Lung (tissue), 17 donors: ENCODE measurements at places on chromosomes 3 and 15. TPM values are rescaled to one million over a fixed set of nuclear protein-coding genes. Genes with fewer than 3 reads are reported as not detected.

DNA sequence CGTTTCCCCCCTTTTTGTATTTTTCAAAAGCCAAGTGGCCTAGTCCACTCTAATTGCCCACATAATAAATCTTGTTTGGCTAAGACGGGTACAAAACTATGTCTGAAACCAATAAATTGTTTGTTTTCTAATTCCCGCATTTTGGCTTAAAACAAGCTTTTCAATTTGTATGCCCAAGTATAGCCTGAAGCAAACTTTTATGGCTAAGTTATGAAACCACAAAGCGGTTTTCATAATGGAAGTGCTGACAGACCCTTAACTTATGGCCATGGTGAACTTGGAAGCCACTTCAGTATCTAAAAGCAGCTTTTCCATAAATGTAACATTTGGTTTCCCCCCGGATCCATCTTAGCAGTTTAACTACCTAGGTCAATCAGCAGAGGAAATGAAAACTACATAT lies 29.9 kb upstream of the POLR2M start:
- H3K27ac ChIP-seq: no peak overlapping the region
- no peak for DNase-seq
- no peak overlapping the region for H3K4me3 ChIP-seq

GRCh38 chr3:56019490-56020146 lies 448.6 kb downstream of the ERC2 start:
- H3K27ac ChIP-seq: no peak overlapping the region
- no peaks in the 10 kb centered on the region for H3K36me3 ChIP-seq
- peak; percentile 92 for DNase-seq
- H3K27me3 ChIP-seq: no peaks in the 10 kb centered on the region
- H3K4me1 ChIP-seq: peaks cover 16% of the 10 kb centered on the region

- no peaks in the 10 kb centered on the region for H3K27me3 ChIP-seq
- H3K36me3 ChIP-seq: no peaks in the 10 kb centered on the region
- H3K27ac ChIP-seq: no peak overlapping the region
- H3K4me3 ChIP-seq: no peak overlapping the region
- H3K4me1 ChIP-seq: no peaks in the 10 kb centered on the region
- no peak for DNase-seq
These were observed 85.5 kb downstream of the SSR3 start for GRCh38 chr3:156469456-156469855.

The CHRFAM7A gene
- 7.4 TPM for total RNA-seq

DNA sequence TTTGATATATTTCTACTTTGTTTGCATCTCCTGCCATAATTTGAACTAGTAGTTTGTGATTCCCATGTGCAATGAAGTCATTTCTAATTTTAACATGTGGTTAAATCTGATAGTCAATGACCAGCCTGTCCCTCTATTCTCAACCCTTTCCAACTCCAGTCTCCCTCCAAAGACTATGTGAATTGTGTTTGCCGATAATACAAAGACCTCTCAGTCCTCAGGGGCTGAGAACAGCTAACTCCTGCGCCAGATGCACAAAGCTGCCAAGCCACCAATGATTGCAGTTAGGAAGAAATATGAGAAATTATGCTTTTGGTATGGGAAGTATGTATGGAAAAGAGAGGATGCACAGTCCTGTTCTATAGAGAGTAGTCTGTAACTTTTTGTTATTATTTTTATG lies 54.0 kb downstream of the KCNH8 start:
- no peak for DNase-seq
- no peaks in the 10 kb centered on the region for H3K4me1 ChIP-seq
- H3K4me3 ChIP-seq: no peak overlapping the region

The KIF23 gene
- 2.2 TPM for total RNA-seq

GRCh38 chr15:62344806-62345539 lies 179.9 kb upstream of the C2CD4B start:
- H3K27me3 ChIP-seq: no peaks in the 10 kb centered on the region
- peak; percentile 62 for DNase-seq
- H3K27ac ChIP-seq: no peak overlapping the region

GRCh38 chr3:108528459-108529252 lies 18.3 kb upstream of the MYH15 start:
- H3K27ac ChIP-seq: no peak overlapping the region
- no peak overlapping the region for H3K4me3 ChIP-seq
- H3K36me3 ChIP-seq: no peaks in the 10 kb centered on the region
- DNase-seq: peak; percentile 35
- no peaks in the 10 kb centered on the region for H3K4me1 ChIP-seq

The CCR9 gene
- total RNA-seq: 0.46 TPM

GRCh38 chr3:65259946-65260345 lies 572.1 kb upstream of the ADAMTS9 start:
- H3K27ac ChIP-seq: no peak overlapping the region
- DNase-seq: no peak
- peaks cover 8% of the 10 kb centered on the region for H3K4me1 ChIP-seq
- no peak overlapping the region for H3K4me3 ChIP-seq
- no peaks in the 10 kb centered on the region for H3K36me3 ChIP-seq
- no peaks in the 10 kb centered on the region for H3K27me3 ChIP-seq

GRCh38 chr3:71442652-71443042 lies 140.9 kb downstream of the FOXP1 start:
- peaks cover 14% of the 10 kb centered on the region for H3K4me1 ChIP-seq
- no peaks in the 10 kb centered on the region for H3K27me3 ChIP-seq
- DNase-seq: no peak
- H3K27ac ChIP-seq: no peak overlapping the region
- no peaks in the 10 kb centered on the region for H3K36me3 ChIP-seq

DNA sequence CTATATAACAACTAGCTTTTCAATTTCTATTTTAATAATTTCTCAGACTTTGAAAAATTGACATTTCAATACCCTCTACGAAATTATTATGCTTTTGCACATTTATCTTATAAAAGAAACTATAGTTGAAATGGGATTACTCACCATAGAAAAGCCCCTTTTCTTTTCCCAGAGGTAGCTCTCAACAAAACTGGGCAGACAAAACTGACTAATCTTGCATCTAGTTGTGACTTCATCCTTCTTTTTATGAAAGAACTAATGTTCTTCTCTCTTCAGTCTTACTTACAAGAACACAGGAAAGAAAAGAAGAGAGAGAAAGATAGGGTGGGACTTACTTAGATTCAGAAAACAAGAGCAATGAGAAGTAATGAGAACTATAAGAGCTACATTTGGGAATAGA lies 61.0 kb downstream of the GPR160 start:
- no peak for DNase-seq
- peaks cover 16% of the 10 kb centered on the region for H3K36me3 ChIP-seq
- no peak overlapping the region for H3K4me3 ChIP-seq
- no peak overlapping the region for H3K27ac ChIP-seq
- H3K27me3 ChIP-seq: no peaks in the 10 kb centered on the region

The CD80 gene
- 8.6 TPM for total RNA-seq

GRCh38 chr3:145942052-145942451 lies 218.9 kb downstream of the PLOD2 start:
- H3K36me3 ChIP-seq: no peaks in the 10 kb centered on the region
- H3K4me3 ChIP-seq: no peak overlapping the region
- DNase-seq: no peak
- no peaks in the 10 kb centered on the region for H3K4me1 ChIP-seq
- no peak overlapping the region for H3K27ac ChIP-seq

DNA sequence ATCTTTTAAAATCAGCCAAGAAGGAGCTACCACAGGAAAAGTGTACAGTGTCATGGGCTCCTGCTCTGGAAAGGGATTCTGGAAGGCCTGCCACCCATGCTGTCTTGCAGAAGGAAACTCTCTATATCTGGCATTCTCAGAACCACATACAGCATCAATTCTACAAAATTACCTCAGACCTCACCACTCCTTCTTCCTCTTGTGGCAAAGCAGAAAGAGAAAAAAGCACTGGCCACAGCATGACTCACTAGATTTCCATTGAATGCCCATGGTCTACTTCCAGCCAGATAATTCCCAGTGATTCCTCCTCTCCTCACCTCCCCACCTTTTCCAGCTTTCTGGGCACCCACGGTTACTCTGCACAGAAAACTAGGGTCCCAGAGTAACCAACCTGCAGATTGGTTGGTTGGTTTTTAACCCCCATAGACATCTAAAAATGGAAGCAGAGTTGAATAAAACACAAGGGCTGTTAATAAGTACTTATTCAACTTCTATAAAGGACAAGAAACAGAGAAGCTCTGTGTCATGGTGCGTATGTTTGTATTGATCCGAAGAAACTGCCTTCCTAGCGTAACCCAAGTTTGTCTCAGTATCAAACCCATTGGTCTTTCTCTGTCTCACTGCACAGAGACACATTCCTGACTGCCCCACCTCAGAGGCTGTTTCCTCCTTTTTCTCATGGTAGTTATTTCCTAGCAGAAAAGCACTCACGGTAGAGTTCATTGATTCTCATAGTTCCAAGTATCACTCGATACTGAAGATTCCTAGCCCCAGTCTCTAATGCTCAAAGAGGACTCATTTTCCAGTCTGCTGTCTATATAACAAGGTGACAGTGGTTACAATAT lies 67.7 kb downstream of the LDHAL6B start:
- H3K4me3 ChIP-seq: no peak overlapping the region
- no peaks in the 10 kb centered on the region for H3K4me1 ChIP-seq
- no peaks in the 10 kb centered on the region for H3K36me3 ChIP-seq
- no peak overlapping the region for H3K27ac ChIP-seq
- no peaks in the 10 kb centered on the region for H3K27me3 ChIP-seq

GRCh38 chr3:33061782-33062181 lies 35.2 kb downstream of the GLB1 start:
- no peak overlapping the region for H3K27ac ChIP-seq
- no peaks in the 10 kb centered on the region for H3K4me1 ChIP-seq
- H3K4me3 ChIP-seq: no peak overlapping the region
- peaks cover 30% of the 10 kb centered on the region for H3K36me3 ChIP-seq
- no peak for DNase-seq

DNA sequence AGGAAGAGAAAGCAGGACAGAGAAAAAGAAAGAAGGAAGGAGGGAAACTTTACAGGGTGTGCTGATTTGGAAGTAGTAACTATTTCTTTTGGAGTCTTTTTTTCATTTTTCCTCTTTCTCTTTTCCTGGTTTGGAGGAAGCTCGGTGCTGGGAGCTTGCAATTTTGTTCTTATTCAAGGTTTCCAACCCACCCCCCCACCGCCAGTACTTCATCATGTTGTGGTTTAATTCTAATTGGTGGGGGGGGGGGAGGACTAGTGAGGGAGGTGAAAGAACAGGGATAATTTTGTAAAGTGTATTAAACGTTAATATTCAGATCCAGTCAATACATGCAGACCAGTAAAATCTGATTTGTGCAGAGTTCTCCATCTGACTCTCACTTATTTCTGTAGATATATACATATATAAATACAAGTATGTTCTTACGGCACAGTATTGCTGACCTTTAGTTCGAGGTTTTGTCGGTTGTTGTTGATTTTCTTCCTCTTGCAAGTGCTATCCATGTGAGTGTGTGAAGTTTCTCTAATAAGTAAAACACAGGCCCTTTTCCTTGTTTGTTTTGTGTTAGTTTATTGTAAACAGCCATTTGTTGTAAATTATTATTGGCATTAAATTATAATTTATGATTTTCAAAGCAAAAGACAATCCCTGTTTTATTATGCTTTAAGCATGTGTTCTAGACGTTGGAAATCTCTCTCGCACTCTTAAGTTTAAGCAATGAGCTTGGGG lies 9.3 kb downstream of the NR2F2 start:
- peak overlapping the region; percentile 64 for H3K27ac ChIP-seq
- peak; percentile 67 for DNase-seq
- no peak overlapping the region for H3K4me3 ChIP-seq
- peaks cover 38% of the 10 kb centered on the region for H3K36me3 ChIP-seq
- no peaks in the 10 kb centered on the region for H3K4me1 ChIP-seq
- H3K27me3 ChIP-seq: no peaks in the 10 kb centered on the region

GRCh38 chr15:101070024-101070423 lies 150.9 kb downstream of the LRRK1 start:
- H3K27me3 ChIP-seq: no peaks in the 10 kb centered on the region
- DNase-seq: no peak
- peak overlapping the region; percentile 40 for H3K27ac ChIP-seq
- H3K36me3 ChIP-seq: no peaks in the 10 kb centered on the region
- H3K4me3 ChIP-seq: no peak overlapping the region

DNA sequence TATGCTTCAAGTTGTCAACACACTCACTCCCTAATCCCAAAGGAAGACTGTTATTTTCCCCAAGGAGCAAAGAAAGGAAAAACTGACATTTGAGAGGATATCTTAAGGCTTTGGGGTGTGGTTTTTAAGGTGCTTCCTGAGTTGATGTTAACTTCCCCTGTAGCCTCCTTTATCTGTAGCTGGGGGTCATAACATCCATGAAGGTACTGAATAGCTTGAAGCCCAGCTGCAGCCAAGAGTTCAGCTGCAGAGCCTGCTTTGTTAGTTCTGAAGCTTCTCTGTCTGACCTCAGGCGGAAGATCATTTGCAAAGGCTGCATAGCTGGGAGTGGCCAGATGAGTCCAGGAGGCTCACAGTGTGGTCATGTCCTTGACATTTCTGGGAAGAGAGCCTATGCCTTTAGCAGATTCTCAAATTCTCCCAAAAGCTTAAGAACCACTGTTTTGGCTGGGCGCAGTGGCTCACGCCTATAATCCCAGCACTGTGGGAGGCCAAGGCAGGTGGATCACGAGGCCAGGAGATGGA lies 165.4 kb downstream of the SV2B start:
- H3K4me1 ChIP-seq: no peaks in the 10 kb centered on the region
- no peaks in the 10 kb centered on the region for H3K27me3 ChIP-seq
- H3K4me3 ChIP-seq: no peak overlapping the region
- DNase-seq: no peak

The RPL39L gene
- 5.0 TPM for total RNA-seq

The SPRED1 gene
- 49.3 TPM for total RNA-seq

The PRRT3 gene
- 2.1 TPM for total RNA-seq

DNA sequence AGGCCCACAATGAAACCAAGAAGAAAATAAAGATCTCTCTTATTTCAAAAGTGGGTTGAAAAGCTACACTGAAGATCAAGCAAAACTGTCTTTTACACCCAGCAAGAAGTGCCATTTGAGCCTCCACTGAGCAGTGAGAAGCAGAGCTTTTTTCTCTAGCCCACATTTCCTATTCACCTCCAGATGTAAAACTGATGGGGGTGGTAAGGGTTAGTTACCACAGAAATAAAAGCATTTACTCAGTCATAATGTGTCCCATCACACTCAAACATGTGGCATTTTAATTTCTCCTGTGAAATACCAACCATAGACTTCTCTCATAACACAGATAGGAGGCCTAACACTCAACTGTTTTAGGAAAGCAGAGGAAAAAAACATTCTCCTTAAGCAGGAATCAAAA lies 21.0 kb downstream of the IFT57 start:
- no peaks in the 10 kb centered on the region for H3K36me3 ChIP-seq
- H3K4me3 ChIP-seq: no peak overlapping the region
- H3K27me3 ChIP-seq: no peaks in the 10 kb centered on the region
- H3K4me1 ChIP-seq: no peaks in the 10 kb centered on the region
